Activated CD4-positive, alpha-beta T cell treated with anti-CD3 and anti-CD28 coated beads, Interleukin-10, Interleukin-2, amounts not matched to agents 100 ng/mL and 50 ng/mL, durations not matched to agents 16 hours and 8 hours (primary cell): ENCODE measurements at places on chromosomes 7 and 10.

DNA sequence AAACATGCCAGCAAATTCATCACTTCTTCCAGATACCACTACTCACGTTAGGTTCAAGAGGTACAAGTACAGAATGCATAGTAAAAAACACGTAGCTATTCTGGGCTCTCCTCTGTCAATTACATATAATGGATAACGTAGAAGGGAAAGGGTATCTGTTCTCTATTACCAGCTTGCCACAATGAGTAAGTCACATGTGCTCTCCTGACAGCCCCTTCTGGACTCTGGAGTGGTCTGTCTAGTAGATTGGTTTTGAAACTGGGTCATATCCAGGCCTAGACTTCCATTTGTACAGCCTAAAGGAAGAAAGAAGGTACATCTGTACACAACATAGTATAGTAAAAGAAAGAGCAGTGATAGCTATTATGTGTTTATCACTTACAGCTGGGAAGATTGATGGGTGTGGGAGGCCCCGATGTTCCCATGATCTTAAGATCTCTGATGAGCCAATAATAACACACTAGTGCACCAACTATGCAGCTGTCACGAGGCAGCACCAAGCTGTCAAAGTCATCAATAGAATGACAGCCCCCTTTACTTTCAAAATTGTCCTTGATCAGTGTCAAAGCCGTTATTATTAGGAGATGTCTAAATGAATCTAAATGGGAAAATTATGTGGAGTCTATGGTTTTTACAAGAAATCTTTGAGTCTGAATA is 161.9 kb upstream of the AGK start:
- no peak for DNase-seq

DNA sequence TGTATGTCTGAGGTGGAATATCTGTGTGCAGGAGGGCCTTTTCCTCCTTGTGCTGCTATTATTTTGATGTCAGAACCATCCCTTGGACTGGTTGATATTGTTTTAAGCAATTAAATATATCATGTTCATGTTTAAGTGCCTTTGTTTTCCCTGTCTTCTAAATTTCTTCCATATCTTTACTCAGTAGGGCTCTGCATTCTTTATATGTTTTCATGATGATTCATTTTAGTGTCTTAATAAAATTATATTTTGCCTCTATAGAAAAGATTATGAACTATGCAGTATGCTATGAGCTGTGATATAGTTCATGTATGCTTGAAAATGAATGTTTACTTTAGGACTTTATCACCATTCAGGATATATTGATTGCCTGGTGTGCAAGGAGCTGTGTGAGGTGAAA is 34.8 kb downstream of the AHR start:
- DNase-seq = no peak

DNA sequence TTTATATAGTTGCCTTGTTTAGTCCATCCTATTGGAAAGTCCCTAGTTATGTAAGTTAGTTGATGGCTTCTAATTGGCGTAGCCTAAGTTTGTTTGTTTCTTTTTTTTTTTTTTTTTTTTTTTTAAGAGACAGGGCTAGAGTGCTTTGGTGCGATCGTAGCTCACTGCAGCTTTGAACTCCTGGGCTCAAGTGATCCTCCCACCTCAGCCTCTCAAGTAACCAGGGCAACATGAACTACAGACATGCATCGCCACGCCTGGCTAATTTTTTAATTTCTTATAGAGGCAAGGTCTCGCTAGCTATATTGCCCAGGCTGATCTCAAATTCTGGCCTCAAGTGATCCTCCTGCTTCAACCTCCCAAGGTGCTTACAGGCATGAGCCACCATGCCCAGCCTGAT is 7.1 kb downstream of the CSGALNACT2 start:
- DNase-seq = no peak

DNA sequence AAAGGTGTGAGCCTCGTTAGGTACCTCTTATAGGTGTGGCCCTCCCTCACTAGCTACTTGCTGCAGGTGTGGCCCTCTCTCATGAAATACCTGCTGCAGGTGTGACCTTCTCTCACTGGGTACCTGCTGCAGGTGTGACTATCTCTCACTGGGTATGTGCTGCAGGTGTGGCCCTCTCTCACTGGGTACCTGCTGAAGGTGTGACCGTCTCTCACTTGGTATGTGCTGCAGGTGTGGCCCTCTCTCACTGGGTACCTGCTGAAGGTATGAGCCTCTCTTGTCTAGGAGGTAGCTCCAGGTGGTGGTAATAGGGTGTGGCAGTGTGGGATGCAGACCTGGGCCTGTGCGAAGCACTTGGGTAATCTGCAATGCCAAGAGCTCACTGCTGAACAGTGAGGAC is 170.7 kb upstream of the PLPP4 start:
- DNase-seq = no peak

DNA sequence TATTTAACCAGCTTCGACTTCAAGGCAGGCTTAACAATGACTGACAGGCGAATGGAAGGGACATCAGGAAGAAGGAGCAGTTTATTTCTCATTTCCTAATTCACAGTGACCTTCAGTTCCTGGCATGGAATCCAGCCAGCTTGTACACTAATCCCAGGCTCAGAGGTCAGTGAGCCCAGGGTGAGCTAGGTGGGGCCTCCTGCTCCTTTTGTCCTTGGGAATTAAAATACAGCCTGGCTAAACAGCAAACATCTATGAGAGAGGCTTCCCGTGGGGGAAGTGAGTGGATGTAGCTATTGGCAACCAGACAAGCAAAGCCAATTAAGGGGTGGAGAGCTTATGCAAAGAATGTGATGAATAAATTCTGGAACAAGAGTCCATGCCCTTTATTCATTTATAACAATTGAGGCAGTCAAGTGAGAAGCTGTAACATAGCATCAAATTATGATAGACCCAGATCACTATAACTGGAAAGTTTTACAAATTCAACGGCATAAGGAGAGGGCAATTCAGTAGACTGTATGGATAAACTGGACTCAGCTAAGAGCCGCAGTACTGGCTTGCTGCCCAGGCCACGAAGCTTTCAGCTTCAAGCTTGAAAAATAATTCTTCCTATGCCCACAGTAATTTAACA is 57.1 kb downstream of the STK17A start:
- no peak for DNase-seq

DNA sequence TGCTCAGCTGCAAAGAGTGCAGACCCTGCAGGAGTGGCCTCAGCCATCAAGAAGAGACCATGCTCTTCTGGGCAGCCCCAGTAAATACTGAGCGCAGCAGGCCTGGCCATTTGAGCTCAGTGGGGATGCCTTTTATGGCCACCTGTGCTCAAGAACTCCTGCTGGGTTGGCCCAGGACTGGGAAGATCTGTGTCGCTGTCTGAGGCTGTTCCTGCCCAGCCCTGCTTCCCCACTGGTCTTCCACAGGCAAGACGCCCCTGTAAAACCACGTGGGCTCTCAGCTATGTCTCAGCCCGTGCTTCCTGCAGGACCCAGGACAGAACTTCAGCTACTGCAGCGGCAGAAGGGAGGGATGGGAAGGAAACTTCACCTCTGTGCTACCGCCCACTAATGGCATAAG is 10.5 kb upstream of the PPIF start:
- no peak for DNase-seq

DNA sequence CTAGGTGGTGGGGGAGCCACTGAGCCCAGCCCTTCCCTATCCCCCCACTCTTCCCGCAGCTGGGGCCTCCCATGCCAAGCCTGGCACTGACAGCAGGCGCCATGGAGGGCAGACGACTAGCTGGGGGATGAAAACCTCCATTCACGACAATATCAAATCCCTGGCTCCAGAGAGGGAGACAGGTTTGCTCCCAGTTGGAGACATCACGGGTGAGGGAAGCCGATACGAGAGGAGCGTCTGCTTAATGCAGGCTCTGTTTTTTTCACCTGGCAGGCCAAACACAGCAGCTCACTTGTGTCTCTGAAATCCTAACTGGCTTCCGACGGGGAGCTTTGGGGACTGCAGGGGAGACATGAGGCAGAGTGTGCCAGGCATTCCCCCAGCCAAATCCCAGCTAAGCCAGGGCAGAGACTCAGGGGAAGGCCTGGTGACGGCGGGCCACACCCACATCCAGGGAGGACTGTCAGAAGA is 307.4 kb upstream of the ZMIZ1 start:
- DNase-seq = no peak
